ENCODE measurements at places on chromosomes 7 and 10.

GRCh38 chr7:128027485-128027980 is 3.7 kb downstream of the LRRC4 start:
- H3K4me1 ChIP-seq = peaks cover 10% of the 10 kb centered on the region
- H3K36me3 ChIP-seq = peaks cover 4% of the 10 kb centered on the region
- no peak for DNase-seq
- no peak overlapping the region for H3K27ac ChIP-seq
- H3K27me3 ChIP-seq = no peaks in the 10 kb centered on the region

GRCh38 chr7:120714945-120715344 is 143.0 kb downstream of the TSPAN12 start:
- no peak overlapping the region for H3K4me3 ChIP-seq
- no peaks in the 10 kb centered on the region for H3K4me1 ChIP-seq
- no peaks in the 10 kb centered on the region for H3K36me3 ChIP-seq

GRCh38 chr7:128347647-128348097 is 4.0 kb upstream of the RBM28 start:
- no peak for DNase-seq
- H3K36me3 ChIP-seq = no peaks in the 10 kb centered on the region
- no peak overlapping the region for H3K4me3 ChIP-seq
- peaks cover 16% of the 10 kb centered on the region for H3K4me1 ChIP-seq

DNA sequence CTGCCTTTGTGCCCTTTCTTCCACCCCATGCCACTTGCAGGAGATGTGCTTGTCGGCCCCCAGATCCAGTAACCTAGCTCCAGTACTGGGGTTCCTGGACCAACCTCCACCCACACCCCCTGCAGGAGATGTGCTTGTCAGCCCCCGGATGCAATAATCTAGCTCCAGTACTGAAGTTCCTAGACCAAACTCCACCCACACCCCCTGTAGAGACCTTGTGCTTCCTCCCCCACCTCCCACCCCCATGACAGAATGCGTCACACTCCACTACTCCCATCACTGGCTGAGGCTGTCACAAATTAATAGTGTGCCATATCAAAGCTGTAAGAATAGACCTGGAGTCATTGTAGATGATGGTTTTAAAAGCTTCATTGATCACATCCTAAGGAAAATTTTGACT is 185.0 kb downstream of the BICC1 start:
- no peak for DNase-seq
- no peaks in the 10 kb centered on the region for H3K36me3 ChIP-seq
- H3K27me3 ChIP-seq = no peaks in the 10 kb centered on the region
- no peak overlapping the region for H3K27ac ChIP-seq

GRCh38 chr10:131025333-131025732 is 286.2 kb downstream of the TCERG1L start:
- no peaks in the 10 kb centered on the region for H3K27me3 ChIP-seq
- H3K4me1 ChIP-seq = no peaks in the 10 kb centered on the region
- H3K27ac ChIP-seq = no peak overlapping the region

GRCh38 chr7:51024867-51025266 is 242.2 kb upstream of the GRB10 start:
- no peaks in the 10 kb centered on the region for H3K4me1 ChIP-seq
- H3K36me3 ChIP-seq = no peaks in the 10 kb centered on the region
- H3K27me3 ChIP-seq = no peaks in the 10 kb centered on the region
- DNase-seq = no peak
- no peak overlapping the region for H3K4me3 ChIP-seq

- H3K4me3 ChIP-seq = no peak overlapping the region
- no peak for DNase-seq
- no peaks in the 10 kb centered on the region for H3K36me3 ChIP-seq
- no peak overlapping the region for H3K27ac ChIP-seq
- no peaks in the 10 kb centered on the region for H3K27me3 ChIP-seq
- no peaks in the 10 kb centered on the region for H3K4me1 ChIP-seq
Observed at GRCh38 chr10:98047009-98047741, 16.8 kb upstream of the CRTAC1 start.

GRCh38 chr7:139084709-139085108 is 24.8 kb downstream of the ZC3HAV1 start:
- no peaks in the 10 kb centered on the region for H3K27me3 ChIP-seq
- H3K36me3 ChIP-seq = peaks cover 88% of the 10 kb centered on the region
- H3K4me3 ChIP-seq = no peak overlapping the region
- H3K27ac ChIP-seq = peak overlapping the region; percentile 33

GRCh38 chr7:4659551-4660286 is 22.4 kb upstream of the FOXK1 start:
- no peaks in the 10 kb centered on the region for H3K36me3 ChIP-seq
- no peak overlapping the region for H3K4me3 ChIP-seq
- DNase-seq = no peak

GRCh38 chr7:16646472-16647072 is 591 bp downstream of the BZW2 start:
- no peaks in the 10 kb centered on the region for H3K27me3 ChIP-seq
- H3K27ac ChIP-seq = peak overlapping the region; percentile 72
- no peak for DNase-seq
- peaks cover 13% of the 10 kb centered on the region for H3K4me1 ChIP-seq
- no peaks in the 10 kb centered on the region for H3K36me3 ChIP-seq

DNA sequence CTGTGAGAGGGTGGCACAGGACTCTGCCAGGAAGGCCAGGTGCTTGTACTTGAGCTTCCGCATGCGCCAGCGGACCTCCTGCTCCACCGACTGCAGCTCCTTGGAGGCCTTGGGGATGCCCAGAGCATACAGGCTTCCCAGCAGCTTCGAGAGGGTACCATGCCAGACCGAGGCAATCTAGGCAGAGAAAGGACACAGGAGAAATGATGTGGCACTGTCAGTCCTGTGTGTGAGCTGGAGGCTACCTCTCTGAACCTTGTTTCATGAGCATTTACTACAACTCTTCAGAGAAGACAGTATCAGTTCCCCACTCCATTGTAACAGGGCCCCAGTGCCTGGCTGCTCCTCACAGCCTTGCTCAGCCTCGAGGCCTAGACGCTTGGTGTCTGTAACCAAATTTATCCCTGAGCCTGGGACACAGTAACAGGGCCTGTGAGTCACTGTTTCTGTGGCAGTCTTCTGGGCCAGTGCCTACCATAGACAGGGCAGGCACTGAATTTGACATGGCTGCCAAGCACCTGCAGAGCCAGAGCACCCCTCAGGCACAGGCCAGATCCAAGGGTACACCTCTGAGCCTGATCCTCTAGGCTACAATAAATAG is 5.8 kb downstream of the TBRG4 start:
- H3K27me3 ChIP-seq = no peaks in the 10 kb centered on the region
- H3K27ac ChIP-seq = no peak overlapping the region
- peaks cover 23% of the 10 kb centered on the region for H3K4me1 ChIP-seq
- H3K4me3 ChIP-seq = no peak overlapping the region
- no peak for DNase-seq
- H3K36me3 ChIP-seq = peaks cover 85% of the 10 kb centered on the region

GRCh38 chr7:72281308-72281707 is 130.8 kb downstream of the CALN1 start:
- H3K36me3 ChIP-seq = no peaks in the 10 kb centered on the region
- no peak overlapping the region for H3K4me3 ChIP-seq
- H3K27me3 ChIP-seq = no peaks in the 10 kb centered on the region
- no peaks in the 10 kb centered on the region for H3K4me1 ChIP-seq
- no peak for DNase-seq

DNA sequence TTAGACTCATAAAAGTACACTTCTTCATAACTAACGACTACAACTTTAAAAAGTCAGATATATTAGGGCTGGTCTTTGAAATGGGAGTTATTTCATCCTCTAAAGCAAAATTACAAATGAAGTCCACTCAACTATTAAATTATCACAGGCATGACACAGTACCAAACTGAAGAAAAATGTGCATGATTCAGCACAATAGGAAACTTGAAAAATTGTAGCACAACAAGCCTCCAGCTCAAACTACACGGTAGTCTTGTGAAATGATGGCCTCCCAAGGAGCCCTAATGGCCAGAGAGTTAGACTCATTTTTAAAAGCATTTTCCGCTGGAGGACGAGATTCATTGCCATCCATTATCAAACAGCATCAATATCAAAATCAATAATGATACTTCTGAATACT is 76.4 kb downstream of the MAGI2 start:
- no peak overlapping the region for H3K4me3 ChIP-seq
- no peaks in the 10 kb centered on the region for H3K36me3 ChIP-seq
- DNase-seq = no peak
- no peak overlapping the region for H3K27ac ChIP-seq
- H3K4me1 ChIP-seq = no peaks in the 10 kb centered on the region

- H3K4me1 ChIP-seq = no peaks in the 10 kb centered on the region
- no peak for DNase-seq
- H3K36me3 ChIP-seq = no peaks in the 10 kb centered on the region
Observed at GRCh38 chr10:131620314-131620713, 280.5 kb upstream of the PPP2R2D start.

GRCh38 chr7:105935250-105935649 is 27.8 kb upstream of the CDHR3 start:
- H3K36me3 ChIP-seq = no peaks in the 10 kb centered on the region
- DNase-seq = no peak
- no peak overlapping the region for H3K27ac ChIP-seq
- H3K4me3 ChIP-seq = no peak overlapping the region
- H3K27me3 ChIP-seq = no peaks in the 10 kb centered on the region
- no peaks in the 10 kb centered on the region for H3K4me1 ChIP-seq

DNA sequence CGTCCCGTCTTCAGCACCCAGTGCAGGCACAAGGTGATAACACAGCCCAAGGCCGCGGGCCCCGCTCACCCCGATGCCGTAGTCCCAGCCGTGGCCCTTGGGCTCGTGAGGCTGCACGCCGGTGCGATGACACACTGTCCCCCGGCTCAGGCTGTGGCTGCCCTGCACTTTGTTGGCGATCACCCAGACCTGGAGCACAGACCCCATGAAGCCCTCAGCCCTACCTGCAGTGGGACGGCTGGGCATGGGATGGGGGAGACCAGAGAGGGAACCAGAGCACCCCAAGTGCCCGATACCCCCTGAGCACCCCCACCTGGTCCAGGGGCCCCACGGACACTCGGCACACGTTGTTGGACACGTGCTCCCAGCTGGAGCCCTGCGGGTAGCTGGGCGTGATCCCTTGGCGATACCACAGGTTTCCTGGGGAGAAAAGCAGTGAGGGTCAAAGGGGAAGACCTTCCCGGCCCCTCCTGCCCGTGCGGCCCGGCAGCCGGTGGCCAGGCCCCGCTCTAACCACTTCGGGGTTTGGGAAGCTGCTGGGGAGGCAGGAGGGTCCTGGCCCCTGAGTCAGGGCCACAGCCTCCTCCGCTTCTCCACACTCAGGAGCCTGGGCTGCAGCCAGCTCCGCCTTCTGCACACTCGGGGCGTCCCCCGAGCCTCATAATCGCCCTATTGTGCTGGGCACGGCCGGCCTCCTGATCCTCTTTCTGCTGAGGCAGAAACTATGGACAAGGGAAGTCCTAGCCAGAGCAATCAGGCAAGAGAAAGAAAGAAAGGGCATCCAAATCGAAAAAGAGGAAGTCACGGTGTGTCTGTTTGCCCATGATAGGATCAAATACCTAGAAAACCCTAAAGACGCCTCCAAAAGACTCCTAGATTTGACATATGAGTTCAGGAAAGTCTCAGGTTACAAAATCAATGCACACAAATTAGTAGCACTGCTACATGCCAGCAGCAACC is 6.7 kb downstream of the BHLHA15 start:
- no peaks in the 10 kb centered on the region for H3K27me3 ChIP-seq
- H3K27ac ChIP-seq = no peak overlapping the region
- no peak overlapping the region for H3K4me3 ChIP-seq
- peaks cover 26% of the 10 kb centered on the region for H3K36me3 ChIP-seq

- H3K27ac ChIP-seq = peak within 1 kb of the TSS; percentile 95
- H3K4me1 ChIP-seq = peaks cover 32% of the 10 kb centered on the region
- DNase-seq = peak; percentile 10
- no peaks in the 10 kb centered on the region for H3K36me3 ChIP-seq
Observed at GRCh38 chr10:102644066-102644645, at the start of gene TRIM8. TRIM8 (plus strand) TSS chr10:102644479; CDS start chr10:102644618, 139 bp downstream.

DNA sequence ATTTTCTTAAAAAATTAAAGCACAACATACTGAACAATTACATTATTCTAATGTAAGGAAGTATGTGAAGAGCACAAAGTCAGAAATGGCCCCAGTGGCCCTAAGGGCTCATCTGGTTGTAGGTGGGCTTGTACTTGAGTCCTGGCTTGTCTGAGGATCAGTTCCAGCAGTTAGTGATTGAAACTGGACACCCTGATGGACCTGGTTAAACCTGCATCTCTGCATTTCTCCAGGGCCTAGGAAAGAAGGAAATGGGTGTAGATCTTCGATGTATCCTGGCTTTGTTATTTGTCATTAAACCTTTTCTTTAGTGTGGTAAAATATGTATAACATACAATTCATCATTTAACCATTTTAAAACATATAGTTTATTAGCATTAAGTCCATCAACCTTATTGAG is 9.7 kb upstream of the AKR1C2 start:
- no peak overlapping the region for H3K4me3 ChIP-seq
- no peaks in the 10 kb centered on the region for H3K27me3 ChIP-seq
- no peaks in the 10 kb centered on the region for H3K36me3 ChIP-seq
- DNase-seq = no peak
- no peak overlapping the region for H3K27ac ChIP-seq

DNA sequence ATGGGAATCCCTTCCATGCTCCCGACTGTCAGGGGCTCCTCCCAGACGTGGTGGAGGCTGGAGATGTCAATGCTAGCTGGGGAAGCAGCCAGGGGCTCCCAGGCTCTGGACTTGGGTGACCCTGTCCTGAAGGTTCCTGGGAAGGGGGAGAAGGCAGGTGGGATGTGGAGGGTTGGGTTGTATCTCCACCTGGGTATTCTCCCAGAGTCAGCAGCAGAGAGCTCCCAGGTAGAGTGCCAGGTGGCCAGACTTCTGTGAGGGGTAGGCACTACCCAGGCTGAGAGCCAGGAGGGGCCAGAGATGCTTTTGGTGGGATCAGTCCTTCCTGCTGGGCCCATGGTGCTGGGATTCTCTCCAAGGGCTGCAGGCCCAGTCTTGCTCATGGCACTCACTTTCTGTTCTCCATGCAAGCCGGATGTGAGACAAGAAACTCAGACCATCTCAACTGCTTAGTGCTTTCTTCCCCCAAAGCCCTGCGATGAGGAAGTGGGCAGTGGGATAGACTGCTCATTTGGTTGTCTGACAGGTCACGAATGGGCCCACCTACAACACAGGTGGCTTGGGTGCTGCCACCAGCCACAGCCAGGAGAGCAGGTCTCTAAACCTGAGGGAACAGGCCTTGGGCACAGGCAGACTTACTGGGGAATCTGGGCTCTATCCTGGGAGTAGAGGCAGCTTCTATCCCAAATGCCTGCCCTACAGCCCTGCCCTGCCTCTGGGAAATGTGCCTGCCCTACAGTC is 52.5 kb upstream of the CAMK2B start:
- H3K4me3 ChIP-seq = no peak overlapping the region
- no peaks in the 10 kb centered on the region for H3K36me3 ChIP-seq
- H3K4me1 ChIP-seq = no peaks in the 10 kb centered on the region
- H3K27ac ChIP-seq = no peak overlapping the region
- H3K27me3 ChIP-seq = no peaks in the 10 kb centered on the region

GRCh38 chr7:82851121-82851520 is 311.6 kb downstream of the PCLO start:
- H3K4me3 ChIP-seq = no peak overlapping the region
- no peaks in the 10 kb centered on the region for H3K36me3 ChIP-seq
- no peak for DNase-seq
- H3K27ac ChIP-seq = no peak overlapping the region
- no peaks in the 10 kb centered on the region for H3K27me3 ChIP-seq

- H3K4me3 ChIP-seq = no peak within 1 kb of the TSS
- no peak within 1 kb of the TSS for H3K27ac ChIP-seq
Observed at GRCh38 chr10:125881192-125881591, at the start of gene DHX32. DHX32 (minus strand) TSS chr10:125881292; CDS start chr10:125880824, 468 bp downstream.
